ENCODE measurements at places on chromosomes 11 and 22.

DNA sequence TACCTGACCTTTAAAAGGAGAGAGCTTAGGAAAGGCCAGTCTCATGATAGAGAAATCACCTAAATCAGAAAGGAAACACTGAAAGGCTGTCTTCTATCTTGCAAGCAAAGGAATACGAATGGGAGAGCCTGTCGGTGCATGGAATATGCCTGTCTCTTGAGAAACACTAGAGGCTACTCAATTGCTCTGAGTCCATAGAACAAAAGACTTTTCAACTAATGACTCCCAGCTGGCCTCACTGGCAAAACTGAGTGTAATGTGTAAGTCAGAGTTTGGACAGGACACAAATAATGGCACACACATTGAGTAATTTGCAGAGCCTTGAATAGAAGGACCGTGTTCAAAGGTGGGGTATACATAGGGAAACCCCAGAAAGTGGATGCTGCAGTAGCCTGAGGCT, 171.0 kb upstream of the ARHGAP20 start:
- no peak for DNase-seq

DNA sequence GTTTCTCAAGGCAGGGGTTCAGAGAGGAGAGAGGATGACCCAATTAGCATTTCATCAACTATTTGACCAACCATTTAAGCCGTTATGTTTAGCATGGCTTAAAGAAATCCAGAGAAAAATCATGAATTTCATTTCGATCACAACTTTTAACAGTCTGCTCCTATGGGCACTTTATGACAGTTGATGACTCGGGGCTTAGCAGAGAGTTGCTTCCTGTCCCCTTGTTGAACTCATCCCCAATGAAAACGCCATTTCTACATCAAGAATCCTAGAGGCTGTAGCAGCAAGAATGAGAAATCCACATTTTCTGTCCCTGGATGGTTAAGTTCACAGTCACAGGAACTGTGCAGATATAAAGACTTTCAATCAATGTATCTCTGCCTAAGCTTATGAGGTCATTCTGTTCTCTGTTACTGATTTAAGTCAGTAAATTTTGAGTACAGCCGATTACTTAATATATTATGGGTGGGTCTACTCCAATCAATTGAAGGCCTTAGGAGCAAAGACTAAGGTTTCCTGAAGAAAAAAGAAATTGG, 81.1 kb downstream of the BDNF start:
- DNase-seq, result no peak

DNA sequence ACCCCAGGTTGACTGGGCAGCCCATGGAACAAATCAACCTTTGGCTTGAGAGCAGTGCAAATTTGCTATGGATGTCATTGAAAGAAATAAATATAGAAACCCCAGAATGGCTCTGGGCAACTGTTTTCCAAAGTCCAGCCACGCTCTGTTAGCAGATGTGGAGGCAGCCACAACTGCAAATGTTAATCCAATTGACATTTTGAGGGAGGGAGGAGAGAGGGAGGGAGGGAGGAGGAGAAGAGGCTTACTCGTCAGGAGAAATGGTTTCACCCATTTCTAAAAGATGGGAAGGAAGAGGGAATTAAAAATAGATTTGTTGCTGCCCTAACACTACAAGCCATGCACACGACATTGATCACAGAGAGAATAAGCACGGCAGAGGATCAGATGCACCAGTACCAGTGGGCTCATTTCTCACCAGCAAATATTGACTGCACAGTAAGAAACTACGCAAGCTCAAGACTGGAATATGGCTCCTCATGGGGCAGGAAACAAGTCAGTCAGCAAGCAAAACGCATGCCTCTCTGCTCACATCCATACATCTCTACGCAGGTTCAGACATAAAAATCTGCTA, 229.1 kb downstream of the LARGE1 start:
- DNase-seq, result no peak

DNA sequence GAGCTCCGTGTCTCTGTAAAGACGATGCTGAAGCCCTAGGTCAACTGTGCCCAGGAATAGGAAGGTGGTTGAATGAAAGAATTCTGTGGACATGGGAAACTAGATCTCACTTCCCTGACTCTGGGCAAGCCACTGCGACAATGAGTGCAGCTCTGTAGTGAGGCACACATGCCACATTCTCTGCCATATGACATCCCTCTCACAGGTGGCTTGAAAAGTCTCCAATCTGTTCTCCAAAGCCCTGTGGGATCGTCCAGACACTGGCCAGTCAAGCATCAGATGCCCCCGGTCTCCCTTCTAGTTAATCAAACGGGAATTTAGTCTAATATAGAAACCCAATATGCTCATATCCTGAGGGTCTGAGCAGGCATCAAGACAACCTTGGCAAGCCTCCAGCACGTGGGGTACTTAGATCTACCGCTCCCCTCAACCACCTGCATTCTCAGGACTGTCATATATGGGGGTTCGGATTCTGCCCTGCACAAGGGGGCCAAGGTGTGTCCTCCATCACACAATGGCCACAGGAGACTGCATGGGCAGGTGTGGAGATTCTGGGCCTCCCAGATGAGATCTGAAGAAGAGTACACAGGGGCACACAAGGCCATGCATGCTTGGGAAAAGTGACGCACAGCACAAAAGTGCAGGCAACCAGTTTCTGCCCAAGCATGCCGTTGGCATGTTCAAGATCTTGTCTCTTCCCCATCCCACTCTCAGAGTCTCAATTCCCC, 11.9 kb downstream of the DKK3 start:
- no peak for DNase-seq

DNA sequence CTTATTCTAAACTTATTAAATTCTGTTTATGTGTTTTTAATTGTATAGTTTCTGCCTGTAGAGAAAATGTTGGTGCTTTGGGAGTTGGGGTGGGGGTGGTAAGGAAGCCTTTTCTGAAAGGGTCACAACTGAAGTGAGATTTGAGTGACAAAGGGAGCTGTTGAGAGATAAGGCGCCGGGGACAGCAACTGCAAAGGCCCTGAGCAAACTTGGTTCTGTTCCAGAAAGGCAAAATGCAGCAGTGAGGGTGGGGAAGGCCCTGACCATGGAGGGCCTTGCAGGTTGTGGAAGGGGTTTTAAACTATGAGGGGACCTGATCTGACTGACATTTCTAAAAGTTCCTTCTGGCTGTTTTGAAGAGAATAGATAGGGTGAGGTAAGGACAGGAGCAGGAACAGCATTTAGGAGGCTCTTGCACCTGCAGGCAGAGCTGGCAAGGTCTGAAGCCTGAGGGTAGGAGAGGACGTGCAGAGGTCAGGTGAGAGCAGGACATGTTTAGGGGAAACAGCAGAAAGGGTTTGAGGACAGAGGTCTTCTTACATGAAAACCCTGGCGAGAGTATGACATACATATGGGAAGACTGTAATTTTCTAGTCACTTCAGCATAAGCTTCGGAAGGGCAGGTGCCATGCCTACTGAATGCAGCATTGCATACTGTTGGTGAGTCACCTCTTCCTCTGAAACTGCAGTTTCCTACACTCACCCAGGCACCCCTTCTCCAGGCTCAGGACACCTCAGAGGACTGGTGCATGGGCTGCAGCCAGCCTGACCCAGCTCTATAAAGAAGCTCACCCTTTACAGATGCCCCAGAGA, 190.7 kb downstream of the SNX19 start:
- DNase-seq, result no peak

GRCh38 chr11:104146421-104146820, 17.5 kb downstream of the PDGFD start:
- DNase-seq, result no peak

DNA sequence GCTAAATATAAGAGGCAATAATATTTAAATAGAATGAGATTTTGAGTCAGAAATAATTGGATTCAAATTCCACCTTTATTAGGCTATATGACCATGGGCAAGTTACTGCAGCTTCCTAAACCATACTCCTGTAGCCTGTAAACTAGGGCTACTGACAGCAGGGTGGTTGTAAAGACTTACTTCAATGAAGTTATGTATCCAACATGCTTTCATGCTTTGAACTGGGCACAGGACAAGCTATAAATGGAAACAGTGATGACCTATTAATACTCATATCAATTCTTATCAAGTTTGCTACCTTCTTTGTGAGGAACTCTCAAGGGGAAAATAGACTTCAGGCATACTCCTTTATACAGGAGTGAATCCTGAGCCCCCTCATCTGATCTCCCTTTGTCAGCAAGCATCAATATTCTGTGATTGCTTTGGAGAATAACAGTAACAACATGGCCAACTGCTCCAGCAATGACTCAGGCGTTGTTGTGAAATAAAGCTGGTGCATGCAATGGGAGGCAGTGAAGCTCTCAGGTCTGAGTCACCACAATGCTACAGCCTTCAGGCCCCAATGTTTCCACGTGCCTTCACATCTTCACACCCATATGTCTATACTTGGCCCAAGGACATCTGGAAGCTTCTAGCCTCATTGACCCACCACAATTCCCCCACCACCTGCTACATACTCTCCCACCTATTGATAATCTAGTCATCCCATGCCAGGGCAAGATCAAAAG, 102.5 kb downstream of the KCNA4 start:
- DNase-seq, result no peak

DNA sequence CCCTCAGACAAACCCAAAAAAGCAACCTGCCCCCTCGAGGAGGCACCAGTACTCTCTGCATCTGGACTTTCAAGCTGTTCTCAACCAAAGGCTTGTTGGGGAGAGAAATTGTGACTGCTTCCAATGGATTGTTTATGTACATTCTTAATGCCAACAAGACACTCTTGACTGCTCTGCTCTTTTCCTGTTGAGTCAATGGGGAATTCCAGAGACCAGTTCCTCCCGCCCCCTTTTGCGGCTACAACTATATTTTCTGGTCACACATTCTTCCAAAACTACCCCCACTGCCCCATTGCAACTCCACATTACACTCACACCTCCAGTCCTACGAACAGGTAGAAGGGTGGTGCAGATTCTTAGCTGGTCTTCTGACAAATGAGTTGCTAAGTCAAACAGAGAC, 187.0 kb downstream of the DSCAML1 start:
- DNase-seq, result no peak

DNA sequence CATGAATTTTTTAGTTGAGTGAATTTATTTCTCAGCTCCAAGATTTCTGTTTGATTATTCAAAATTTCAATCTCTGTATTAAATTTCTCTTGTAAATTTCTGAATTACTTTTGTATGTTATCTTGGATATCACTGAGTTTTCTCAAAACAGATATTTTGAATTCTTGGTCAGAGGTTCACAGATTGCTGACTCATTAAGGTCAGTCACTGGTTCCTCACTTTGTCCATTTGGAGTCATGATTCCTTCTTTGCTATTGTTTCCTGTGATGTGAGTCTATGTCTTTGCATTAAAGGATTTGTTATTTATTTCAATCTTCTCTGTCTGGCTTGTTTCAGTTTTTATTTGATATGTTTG, 10.2 kb upstream of the IL17RA start:
- DNase-seq, result no peak

GRCh38 chr11:20037396-20038153, 122.7 kb downstream of the DBX1 start:
- DNase-seq, result no peak

DNA sequence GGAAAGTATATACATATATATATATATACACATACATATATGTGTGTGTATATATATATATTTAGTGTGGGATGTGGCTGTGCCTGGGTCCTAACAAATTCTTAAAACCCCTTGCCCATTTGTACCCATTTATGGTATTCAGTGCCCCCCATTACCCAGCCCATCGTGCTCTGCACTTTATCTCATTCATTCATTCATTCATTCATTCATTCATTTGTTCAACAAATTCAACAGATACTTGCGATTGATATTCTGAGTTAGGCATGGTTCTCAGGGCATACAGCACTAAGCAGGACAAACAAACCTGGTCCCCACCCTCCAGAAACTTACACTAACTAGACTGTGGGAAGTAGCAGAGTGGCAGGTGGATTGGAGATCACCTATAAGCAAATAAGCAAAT, 56.6 kb upstream of the LMO2 start:
- no peak for DNase-seq

- DNase-seq, result peak; percentile 28
These were observed 1098.0 kb downstream of the BRD1 start for GRCh38 chr22:48729499-48730171.

- no peak for DNase-seq
These were observed 1.4 kb downstream of the FAM111A start for GRCh38 chr11:59144096-59144495.

DNA sequence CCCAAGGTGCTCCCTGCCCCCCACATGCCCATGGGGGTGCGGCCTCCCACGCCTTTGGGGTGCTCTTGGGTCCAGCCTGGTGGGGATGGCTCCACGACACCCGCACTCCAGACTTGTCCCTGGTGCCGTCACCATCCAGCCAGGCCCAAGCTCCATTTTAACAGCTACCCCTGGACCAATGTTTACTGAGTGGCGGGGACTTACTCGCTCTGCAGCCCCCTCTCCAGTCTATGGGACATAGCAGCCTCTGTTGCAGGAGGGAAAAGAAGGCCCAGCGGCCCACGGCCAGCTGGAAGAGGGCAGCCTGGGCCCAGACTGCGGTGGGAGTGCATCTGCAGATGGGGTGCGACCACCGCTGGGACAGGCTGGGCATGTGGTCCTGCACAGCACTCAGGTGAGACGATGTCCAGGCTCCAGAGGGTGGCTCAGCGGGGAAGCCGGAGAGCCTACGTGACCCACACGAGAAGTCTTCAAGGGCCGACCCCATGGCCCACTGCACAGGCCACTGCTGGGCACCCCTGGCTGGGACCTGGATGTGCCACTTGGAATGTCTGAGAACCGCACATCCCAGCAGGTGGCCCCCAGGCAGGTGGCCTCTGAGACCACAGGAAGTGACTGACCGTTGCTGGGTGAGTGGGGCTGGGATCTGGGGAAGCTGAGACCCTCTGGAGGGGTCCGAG, 18.1 kb downstream of the IL17REL start:
- DNase-seq, result no peak

DNA sequence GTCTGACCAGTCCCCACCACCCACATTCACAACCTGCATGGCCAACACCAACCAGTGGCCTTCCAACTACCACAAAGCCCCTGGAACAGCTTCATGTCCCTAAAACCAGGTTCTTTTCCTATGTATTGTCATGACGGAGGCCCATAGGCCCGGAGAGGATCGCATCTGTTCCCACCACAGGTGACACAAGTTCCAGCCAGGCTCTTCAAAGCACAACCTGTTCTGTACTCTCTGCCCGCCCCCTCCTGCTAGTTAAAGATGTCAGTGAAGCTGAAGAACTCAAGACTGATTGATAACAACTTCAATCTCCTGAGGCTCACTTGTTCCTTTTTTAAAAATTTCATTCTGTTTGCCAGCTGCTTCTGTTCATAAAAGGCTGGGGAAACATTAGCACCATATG, 121.1 kb upstream of the GUCY1A2 start:
- no peak for DNase-seq

- no peak for DNase-seq
These were observed 14.2 kb downstream of the TSPAN18 start for GRCh38 chr11:44740967-44741366.

- no peak for DNase-seq
These were observed 58.0 kb downstream of the MCM5 start for GRCh38 chr22:35457729-35458546.

- DNase-seq, result no peak
These were observed at the start of gene PKP3 for GRCh38 chr11:394034-394857. Gene PKP3, plus strand, starts transcription at chr11:394209. Its CDS starts 84 bp downstream, at chr11:394293.

GRCh38 chr11:47606731-47607130, 12.5 kb upstream of the C1QTNF4 start:
- DNase-seq, result no peak

GRCh38 chr22:43310311-43310710, 32.9 kb downstream of the SCUBE1 start:
- no peak for DNase-seq

GRCh38 chr11:71454470-71455113, 1.6 kb downstream of the NADSYN1 start:
- peak; percentile 36 for DNase-seq

All from naive thymus-derived CD8-positive, alpha-beta T cell (primary cell).